Activated T-cell treated with anti-CD3 and anti-CD28 coated beads for 4 hours (primary cell): ENCODE measurements at places on chromosomes 3 and 15.
A peak's percentile ranks its signal among the peaks of the same experiment; 100 is the strongest.

- no peak for DNase-seq
Observed at GRCh38 chr15:29635513-29636098, 186.7 kb downstream of the TJP1 start.

DNA sequence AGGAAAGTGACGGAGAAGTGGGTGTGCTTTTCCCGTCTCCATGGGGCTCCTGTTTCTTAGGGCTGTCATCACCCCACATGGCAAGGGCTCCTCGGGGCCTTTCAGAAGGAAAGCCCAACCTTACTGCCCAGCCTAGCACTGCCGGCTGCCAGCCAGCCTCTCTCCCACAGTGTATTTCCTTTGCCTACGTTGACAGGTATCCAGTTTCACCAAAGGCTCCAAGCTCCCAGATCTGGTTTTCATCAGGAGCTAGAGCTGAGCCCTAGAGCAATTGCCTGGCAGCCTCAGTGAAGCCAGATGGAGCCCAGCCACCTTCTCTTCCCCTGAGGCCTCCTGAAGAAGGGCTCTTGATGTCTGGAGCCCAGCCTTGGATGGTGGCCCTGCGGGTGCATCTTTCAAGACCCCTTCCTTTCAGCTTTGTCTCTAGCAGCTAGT lies 20.2 kb downstream of the CRABP1 start:
- DNase-seq: no peak

- DNase-seq: no peak
Observed at GRCh38 chr3:67551361-67552016, 102.9 kb downstream of the SUCLG2 start.

DNA sequence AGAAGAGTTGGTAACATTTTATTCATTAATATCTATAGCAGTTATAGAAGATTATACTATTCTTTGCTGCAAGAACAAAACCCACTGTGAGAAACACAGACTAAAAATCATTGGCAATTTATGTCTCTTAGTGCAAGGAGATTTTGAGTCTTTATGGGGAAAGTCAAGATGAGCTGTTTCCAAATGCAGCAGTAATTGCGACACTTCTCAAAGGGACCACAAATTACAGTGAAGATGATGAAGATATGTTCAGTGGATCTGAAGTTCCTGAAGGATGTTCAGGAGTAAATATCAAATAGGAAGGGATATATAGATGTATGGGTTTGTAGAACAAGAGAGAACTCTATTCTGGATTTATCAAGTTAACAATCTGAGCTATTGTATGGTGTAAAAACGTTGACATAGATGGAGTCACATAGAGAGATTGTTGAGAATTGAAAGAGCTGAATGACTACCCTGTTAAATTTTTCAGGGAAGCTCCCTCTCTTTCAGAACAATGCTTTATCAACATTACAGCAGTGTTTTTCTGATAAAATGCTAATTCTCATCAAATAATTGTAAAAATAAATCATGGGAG lies 71.8 kb downstream of the DTWD1 start:
- no peak for DNase-seq

- DNase-seq: no peak
Observed at GRCh38 chr15:57149196-57149595, 227.1 kb upstream of the CGNL1 start.

GRCh38 chr3:116630494-116630893 lies 79.1 kb upstream of the TUSC7 start:
- DNase-seq: no peak

GRCh38 chr3:56467108-56467507 lies 1.2 kb downstream of the ERC2 start:
- no peak for DNase-seq

- DNase-seq: peak; percentile 10
Observed at GRCh38 chr3:89107461-89108290, at the start of gene EPHA3. TSS of gene EPHA3 (plus strand) at chr3:89107621. CDS start at chr3:89107749, 128 bp downstream.

- no peak for DNase-seq
Observed at GRCh38 chr3:144516026-144516425, 544.4 kb downstream of the DIPK2A start.

GRCh38 chr15:85646538-85647091 lies 148.1 kb downstream of the KLHL25 start:
- DNase-seq: no peak

GRCh38 chr3:67386451-67386850 lies 268.0 kb downstream of the SUCLG2 start:
- DNase-seq: no peak

- DNase-seq: no peak
Observed at GRCh38 chr3:194688200-194688740, 2.6 kb downstream of the FAM43A start.

DNA sequence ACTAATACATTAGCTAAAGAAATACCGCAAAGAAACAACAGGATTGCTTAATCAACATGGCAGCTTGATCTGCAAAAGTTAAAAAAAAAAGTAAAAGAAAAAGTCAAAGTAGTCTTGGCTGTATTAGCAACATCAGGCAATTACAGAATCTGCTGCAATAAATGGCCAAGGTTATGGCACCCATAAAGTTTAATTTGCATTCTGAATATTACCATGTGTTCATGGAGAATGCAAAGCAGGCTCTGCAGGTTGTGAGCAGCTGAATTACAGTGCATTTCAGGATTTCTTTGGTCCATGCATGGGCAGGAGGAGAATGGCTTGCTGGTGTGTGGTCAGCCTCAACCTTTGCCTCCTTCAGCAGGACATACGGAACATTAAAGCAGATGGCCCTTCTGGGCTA lies 199.1 kb upstream of the AZI2 start:
- no peak for DNase-seq

DNA sequence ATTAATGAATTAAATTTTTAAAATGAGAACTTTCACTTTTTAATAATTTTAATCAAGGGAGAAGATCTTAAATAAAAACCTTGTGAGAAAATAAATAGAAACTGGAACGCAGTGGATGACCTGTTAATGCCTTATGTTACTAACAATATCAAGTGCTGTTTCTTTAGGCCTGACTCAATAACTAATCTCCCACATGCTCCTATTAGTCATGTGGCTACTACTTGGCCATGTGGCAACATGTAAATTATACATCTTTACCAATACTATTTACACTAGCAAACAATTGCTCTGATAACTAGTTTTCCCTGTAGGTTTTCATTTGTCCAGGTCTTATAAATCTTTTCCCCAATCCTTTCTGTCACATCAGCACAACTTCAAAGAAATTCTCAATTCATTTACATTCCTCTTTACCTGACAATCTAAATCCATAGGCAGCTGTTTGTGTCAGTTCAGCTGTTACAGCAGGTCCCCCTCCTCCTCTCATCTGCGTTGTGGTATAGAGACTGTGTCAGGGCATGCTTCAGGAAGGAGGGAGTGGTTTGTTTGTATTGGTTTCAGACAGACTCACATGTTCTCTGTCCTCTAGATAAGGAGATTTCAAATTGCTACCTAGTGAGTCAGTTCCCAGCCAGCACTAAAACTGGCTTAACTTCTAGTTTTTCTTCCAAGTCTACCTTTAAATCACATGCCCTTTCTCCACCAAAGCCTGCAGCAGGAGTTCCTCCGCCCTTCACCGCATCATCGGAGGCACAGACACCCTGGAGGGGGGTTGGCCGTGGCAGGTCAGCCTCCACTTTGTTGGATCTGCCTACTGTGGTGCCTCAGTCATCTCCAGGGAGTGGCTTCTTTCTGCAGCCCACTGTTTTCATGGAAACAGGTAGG lies 11.3 kb upstream of the C3orf52 start:
- DNase-seq: no peak

- DNase-seq: no peak
Observed at GRCh38 chr3:112376241-112376911, 43.4 kb downstream of the CD200 start.

DNA sequence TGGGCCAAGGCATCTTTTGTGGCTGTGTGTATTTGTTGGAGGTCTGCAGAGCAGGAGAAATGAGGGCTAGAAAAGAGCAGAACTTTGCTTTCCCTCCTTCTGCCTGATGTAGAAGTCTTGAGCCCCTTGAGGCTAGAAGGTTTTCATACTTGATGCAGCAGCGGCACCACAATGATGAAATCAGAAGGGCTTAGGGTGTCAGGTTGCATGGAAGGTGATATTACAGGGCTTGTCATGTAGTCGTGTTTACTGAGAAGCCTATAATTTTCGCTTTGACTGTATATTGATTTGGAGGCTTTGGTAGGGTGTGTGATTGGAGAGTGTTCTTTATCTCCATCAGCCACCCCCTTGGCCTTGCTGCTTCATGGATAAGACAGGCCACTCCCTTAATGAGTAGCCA lies 339.8 kb downstream of the THSD4 start:
- no peak for DNase-seq

GRCh38 chr3:55017876-55018275 lies 90.0 kb upstream of the LRTM1 start:
- no peak for DNase-seq

- no peak for DNase-seq
Observed at GRCh38 chr3:188559072-188559429, 405.1 kb downstream of the LPP start.

- DNase-seq: no peak
Observed at GRCh38 chr15:48250640-48251076, 44.6 kb downstream of the SLC12A1 start.

GRCh38 chr15:85880501-85881190 lies 85.9 kb upstream of the KLHL25 start:
- no peak for DNase-seq
